ENCODE measurements at places on chromosomes 2 and 18. TPM values are rescaled to one million over a fixed set of nuclear protein-coding genes. Genes with fewer than 3 reads are reported as not detected.

DNA sequence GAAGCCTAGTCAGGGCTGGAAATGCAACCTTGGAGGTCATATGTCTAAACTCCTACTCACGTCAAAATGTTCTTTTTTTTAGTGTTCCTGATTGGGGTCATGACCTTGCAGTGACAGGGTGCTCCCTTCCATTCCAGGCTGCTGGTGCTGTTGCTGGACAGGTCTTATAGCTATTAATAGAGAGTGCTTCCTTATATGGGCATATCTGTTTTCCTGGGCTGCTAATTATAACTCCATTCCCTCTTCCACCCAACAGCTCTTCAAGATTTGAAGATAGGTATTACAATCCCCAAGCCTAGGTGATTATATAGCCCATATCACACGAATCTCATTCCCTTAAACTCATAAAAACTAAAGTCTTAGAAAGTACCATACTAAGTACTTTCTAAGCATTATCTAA is 12.6 kb downstream of the HOXD3 start:
- no peak for DNase-seq

GRCh38 chr2:30149976-30150375 is 3.2 kb downstream of the YPEL5 start:
- no peak for DNase-seq

The BOK gene
- total RNA-seq, result 61.6 TPM

The ATG16L1 gene
- 64.8 TPM for total RNA-seq

DNA sequence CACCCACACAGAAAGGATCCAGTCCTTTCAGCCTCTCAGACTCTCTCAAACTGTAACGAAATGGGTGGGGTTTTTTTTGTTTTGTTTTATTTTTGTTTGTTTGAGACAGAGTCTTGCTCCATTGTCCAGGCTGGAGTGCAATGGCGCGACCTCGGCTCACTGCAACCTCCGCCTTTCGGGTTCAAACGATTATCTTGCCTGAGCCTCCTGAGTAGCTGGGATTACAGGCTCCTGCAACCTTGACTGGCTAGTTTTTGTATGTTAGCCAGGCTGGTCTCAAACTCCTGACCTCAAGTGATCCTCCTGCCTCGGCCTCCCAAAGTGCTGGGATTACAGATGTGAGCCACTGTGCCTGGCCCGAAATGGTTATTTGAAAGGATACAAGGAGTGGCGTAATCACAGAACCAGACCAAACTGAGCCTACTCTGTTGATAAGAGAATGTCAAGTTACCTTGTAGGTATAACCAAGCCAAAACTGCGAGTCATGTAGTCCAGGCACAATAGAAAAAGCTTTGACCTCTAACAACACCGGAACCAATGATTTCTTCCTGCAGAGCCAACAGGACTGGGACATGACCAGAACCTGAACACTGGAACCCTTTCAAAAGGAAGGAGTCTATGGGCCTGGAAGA is 72.5 kb downstream of the NCAPH start:
- DNase-seq, result no peak

The DCC gene
- 1.3 TPM for total RNA-seq

The KLHL30 gene
- 0.04 TPM for total RNA-seq

GRCh38 chr2:224433442-224433841 is 31.5 kb upstream of the FAM124B start:
- DNase-seq, result peak; percentile 87

DNA sequence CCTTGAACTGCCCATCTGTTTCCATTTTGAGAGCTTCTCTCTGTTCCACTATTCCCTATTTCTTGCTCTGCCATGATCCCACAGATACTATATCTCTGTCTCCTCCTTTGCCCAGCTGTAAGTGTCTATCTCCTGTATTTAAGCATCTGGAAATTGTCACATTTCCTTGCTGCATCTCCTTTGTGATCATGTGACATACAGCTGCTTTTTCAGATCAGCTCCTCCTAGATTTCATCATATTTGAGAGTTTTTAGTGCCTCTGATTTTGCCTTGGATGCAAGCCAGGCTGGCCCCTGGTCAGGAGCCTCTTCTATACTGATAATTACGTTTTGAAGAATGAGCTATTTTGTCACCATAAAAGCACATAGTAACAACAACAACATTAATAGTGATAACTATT is 131.7 kb upstream of the TNP1 start:
- DNase-seq, result no peak

- DNase-seq, result no peak
These were observed 1.1 kb downstream of the SLC38A11 start for GRCh38 chr2:164954186-164954585.

The SLC14A1 gene
- total RNA-seq, result not detected

DNA sequence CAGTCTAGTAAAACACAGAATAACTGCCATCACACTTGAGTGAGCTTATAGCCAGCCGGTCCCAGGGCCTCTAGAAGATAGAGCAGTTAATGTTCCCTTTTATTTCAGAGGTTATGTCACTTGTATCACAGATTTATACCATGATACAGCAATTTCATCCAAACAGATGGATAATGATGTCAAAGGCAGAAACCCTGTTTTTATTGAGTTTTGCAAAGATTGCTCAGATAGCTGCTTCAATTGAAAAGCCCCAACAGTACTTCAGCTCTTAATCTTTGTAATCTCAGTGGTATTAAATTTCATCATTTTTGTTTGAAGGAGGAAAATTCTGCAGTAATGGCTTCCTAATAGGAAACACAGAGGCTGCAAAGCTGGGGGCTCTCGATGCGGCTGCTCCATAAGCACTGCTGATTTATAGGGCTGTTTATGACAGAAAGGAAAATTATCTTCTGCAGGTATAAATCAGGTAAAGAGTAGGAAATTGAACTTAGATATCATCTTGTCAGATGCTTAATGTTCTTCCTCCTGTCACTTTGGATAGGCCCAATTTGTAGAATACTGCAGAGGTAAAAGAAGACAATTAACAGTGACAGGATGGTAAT is 112.3 kb downstream of the LNPK start:
- DNase-seq, result no peak

- no peak for DNase-seq
These were observed 58.9 kb upstream of the TEX51 start for GRCh38 chr2:126839796-126840195.

DNA sequence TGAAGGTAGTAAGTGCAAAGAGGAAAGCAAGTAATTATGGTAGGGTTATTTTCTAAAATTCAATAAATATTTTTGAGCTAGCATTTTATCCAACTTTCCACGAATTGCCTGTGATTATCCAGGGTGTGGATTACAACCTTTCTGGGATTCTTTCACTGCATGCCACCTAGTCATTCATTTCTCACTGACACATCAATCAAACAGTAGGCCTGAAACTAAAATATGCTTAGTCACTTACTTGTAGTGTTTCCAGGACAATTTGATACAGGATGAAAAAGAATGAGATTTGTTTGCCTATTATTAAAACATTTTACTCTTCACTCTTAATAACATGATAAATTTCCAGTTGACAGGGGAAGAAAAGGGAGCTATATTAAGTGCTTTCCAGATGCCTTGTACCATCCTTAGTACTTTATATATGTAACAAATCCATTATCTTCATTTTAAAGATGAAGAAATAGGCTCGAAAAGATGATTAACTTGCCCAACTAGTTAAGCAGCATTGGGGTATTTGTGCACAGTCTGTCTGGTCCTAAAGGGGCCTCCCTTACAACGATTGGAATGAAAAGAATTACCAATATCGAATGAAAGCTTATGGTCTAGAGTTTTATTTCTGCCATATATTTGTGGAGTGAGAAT is 70.4 kb downstream of the KCTD1 start:
- DNase-seq, result no peak

GRCh38 chr2:20617081-20617575 is 33.8 kb downstream of the HS1BP3 start:
- DNase-seq, result peak; percentile 88

GRCh38 chr18:55544014-55544413 is 44.0 kb downstream of the TCF4 start:
- DNase-seq, result no peak

DNA sequence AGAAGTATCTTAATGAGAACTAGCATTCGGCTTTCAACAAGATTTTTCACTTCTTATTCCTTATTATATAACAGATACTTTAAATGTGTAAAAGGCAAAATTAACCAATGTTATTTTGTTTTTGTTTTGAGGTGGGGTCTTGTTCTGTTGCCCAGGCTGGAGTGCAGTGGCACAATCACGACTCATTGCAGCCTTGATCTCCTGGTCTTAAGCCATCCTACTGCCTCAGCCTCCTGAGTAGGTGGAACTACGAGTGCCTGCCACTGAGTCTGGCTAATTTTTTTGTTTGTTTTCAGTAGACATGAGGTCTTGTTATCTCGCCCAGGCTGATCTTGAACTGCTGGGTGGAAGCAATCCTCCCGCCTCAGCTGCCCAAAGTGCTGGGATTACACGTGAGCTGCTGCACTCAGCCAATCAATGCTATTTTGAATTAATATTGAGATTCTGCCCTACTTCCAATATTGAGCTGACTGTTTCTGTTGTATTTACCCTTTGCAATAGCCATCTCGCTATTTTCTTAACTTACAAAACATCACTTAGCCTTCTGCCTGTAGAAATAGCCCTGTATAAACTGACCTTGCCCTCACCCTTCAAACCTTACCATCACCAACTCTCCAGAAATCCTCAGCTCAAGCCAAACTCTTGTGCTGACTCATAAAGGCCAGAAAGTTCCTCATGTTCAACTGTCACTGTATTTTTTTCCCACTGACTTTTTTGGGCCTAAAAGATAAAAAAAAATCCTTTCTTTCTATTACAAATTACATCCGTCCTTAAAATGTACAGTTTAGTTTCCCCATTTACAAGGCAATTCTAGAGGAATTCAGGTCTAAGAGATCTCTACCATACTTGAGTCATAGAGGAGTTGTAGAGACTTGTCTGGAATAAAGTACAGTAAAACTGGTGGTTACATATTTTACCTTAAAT is 94.3 kb downstream of the OLA1 start:
- no peak for DNase-seq

DNA sequence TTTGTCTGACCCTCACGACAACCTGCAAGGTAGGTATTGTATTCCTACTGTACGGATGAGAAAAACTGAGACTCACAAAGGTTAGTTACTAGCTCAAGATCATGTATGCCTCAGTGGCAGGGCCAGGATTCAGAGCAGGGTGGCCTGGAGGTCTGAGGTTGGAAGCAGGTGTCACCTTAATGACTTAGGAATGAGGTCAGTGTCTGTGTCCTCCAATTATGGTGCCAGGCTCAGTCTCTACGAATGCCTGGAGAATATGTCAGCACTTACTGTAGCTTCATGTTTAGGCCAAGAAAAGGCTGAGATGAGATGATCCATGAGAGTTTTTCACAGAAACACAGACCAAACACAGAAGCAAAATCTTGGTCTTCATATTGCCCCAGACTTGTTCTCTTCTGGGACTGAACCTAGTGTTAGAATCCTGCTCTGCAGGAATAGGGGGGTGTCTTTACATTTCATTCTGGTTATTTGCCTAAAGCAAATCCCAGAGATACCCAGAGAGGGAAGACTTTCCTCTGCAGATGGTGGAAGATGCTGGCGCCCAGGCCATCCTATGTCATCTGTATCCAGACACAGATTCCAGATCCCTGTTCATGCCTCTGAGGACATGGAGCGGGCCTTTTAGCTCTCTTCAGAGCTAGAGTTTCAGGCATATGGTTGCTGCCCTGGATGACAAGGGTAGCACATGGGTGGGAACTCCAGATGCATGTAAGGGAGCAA is 16.3 kb upstream of the RAB10 start:
- DNase-seq, result no peak
